ENCODE measurements at places on chromosomes 1 and 21.

DNA sequence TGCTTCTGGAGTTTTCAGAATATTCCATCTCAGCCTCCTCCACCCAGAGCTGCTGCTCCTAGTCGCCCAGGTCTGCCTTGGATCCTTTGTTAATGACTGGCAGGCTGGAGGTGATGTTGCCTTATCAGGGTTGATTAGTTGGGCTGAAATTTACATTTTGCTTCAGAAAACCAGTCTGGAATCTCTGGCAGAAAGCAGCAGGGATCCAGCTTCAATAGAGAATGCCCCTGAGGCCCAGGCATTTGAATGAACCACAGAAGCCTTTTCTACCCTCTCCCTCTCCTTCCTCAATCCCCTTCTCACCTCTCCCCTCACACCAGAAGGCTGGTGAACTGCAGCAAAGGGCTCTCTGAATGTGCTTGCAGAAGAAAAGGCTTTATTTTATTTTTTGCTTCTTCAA lies 83.2 kb downstream of the PLXNA2 start:
- DNase-seq = no peak

GRCh38 chr1:18879791-18880309 lies 20.4 kb upstream of the TAS1R2 start:
- no peak for DNase-seq

- DNase-seq = no peak
These were observed 4.2 kb upstream of the RAP1GAP start for GRCh38 chr1:21673277-21673780.

DNA sequence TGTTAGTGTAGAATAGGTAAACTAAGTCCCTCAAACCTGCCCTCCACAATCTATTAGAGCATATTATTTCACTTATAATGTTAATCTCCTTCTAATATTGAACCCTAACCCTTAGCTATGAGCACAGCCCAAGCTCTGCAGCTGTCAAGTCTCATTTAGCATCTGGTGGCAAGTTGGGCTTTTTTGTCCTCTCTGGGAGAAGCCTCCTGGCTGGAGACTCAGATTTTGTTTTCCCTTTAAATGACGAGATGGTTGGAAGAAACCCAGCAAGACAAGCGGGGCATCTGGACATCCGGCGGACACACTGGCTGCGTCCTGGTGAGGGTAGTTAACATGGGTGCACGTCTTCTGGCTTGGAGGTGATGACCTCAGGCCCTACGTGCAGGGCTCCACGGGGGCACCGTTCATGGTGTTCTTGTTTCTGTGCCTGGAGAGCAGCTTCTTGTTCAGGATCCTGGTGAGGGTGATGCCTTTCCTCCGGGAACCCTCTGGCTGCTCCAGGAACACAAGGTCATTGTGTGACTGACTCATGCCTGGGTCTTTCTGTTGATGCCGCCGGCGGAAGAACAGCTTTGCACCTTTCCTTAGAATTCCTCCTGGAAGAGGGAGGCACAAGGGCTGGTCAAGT lies 9.7 kb upstream of the PRDM15 start:
- DNase-seq = no peak

DNA sequence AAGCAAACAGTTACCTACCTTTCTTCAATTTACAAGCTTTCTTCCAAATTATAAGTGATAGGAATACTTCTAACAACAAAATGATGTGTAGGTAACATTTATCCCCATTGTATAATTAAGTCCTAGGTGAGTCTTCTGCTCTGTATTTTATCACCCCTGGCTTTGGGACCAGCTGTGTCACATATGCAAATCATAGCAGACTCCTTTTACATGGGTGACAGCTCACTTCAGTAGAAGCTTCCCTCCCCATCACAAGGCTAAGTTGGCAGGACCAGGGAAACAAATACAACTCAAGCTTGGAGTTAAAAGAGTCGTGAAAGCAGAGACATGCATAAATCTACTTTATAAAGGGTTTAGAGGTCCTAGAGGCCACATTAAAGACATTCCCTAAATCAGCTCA lies 121.1 kb upstream of the RUNX1 start:
- no peak for DNase-seq

DNA sequence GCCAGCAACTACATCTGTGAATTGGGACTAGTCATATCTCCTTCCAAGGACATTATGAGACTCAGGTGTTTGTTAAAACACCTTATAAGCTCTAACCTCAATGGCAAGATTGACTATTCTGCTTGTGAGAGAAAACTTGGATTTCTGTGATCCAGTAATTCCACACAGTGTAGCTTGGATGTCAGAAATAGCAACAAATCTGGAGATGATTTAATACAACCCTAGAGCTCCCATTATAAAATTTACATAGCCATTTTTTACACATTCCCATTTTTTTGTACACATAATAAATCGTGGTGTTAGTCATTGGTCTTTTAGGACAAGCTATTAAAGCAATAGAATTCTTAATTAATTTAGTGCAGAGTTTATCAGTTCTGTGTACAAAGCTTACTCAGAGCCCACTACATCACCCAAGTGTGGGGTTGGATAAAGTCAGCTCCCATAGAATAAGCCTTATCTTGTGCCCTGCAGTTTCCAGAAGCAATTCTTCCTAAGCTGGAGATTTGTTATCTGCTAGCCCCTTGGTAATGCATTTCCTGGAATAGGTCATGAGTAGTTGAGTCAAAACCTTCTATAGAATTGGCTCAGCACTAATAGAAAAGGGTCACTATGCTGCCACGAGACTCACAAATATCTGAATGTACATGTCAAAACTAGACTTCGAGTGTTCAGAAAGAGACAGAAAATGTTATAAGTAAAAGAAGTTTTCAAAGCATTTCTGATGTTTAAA lies 434.0 kb upstream of the RUNX1 start:
- DNase-seq = no peak
